ENCODE measurements at places on chromosomes 3 and 15.

- DNase-seq: no peak
Measured at GRCh38 chr3:122941228-122942206, 86.0 kb downstream of the SEMA5B start.

- no peak for DNase-seq
Measured at GRCh38 chr3:23877329-23877980, 39.3 kb downstream of the NKIRAS1 start.

DNA sequence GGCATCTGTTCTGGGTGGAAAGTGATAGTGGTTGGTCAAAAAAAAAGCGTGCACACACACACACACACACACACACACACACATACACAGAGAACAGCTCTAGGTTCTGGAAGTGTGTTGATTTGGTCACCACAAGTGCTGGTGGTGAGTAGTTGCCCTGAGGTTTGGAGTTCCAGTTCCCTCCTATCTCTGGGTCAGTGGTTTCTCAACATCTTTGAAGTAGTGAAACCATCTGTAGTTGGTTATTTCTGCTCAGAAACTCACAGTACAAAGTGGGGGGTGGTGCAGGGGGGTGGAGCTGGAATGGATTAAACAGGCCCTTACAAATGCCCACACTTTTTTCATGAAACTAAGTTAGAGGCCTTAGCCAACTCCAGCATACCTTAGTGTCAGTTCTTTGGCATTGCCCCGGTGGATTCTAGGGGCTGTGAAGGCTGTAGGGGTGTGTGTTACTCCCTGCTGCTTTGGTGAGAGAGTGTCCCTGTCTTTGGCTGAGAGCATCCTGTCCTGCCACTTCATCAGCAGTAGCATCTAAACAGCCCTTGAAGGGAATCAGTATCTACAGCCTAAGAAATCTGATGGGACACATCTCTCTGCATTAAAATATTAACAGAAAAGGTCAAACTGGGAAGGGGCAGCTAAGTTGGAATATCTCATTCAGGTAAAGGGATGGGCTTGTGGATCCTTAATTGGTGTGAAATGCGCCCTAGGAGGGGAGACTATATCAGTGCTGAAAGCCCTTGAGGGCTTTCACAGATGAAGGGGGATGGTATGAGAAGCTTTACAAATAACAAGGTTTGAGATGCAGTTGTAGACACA lies 20.6 kb downstream of the SMAD3 start:
- DNase-seq: no peak

DNA sequence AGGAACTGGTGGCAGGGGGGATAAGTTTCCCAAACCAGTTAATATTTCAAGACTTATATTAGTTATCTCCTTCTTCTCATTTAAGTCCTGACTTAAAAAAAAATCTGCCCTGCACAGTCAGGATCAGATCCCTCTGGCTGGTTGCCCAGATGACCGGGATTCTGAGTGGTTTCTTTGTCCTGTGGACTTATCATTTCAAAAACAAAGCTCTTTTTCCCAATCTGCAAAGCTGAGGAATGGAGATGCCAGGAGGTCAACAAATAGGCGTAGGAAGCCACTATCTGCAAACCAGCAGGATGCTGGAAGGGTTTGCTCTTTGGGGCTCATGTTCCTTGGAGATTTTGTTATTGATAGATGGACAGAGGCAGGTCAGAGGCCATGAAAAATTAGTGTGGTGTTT lies 5.8 kb downstream of the C3orf20 start:
- DNase-seq: no peak

DNA sequence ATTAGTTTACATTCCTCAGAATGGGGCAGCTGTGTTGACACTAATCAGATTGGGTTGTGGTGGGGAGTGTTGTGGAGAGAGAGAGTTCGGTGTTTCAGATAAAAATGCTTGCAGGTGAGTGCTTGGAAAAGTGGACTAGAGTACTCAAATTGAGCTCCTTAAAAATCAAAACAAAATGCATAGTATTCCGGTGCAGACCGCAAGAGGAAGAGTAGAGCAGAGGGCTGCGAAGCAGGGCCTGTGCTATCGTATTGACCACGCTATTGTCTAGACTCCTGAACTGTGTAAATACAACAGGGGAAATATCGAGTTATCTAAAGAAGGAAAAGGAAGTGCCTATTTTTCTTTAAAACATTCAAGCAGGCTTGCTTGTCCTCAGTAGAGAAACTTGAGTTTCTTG lies 159.5 kb downstream of the TP63 start:
- DNase-seq: no peak

DNA sequence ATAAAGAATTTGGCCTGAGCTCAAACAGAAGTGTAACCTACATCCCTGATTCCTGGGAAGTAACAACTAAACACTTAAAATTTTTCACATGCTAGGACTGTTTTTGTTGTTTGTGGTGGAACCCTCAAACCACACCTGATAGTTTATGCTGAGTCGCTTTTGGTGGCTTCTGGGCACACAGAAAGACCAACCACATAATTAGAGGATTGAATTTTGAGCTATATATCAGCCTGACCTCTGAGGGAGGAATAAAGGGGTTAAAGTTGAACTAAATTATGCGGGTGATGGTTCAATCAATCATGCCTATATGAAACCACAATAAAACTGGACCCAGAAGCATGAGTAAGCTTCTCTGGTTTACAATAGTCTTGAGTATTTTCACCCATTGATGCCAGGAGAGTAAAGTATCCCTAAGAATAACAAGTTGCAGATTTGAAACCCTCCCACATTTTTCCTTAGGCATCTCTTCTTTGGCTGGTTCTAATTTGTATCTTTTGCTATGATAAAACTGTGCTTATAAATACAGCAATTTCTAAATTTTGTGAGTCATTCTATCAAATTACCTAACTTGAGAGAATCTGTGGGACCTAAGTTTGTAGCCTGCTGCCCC lies 1304.5 kb upstream of the GBE1 start:
- DNase-seq: no peak

DNA sequence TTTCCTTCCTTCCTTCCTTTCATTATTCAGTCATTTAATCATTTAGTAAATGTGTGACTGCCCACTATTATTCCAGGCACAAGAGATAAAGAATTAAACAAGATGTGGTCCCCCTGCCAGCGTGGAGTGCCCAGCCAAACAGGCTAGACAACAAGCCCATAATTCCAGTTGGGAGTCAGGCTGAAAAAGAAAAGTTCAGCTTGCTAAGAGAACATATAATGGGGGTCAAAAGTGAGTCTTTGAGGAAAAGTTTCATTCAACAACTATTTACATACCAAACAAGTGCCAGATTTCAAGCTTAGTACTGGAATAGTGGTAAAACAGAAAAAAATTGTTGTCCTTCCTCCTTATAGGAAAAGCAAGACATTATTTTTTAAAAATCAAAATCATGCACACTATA lies 523.7 kb downstream of the TAFA4 start:
- DNase-seq: no peak

GRCh38 chr3:170423001-170423615 lies 4.4 kb downstream of the CLDN11 start:
- DNase-seq: no peak

GRCh38 chr15:80507131-80507530 lies 102.9 kb downstream of the ARNT2 start:
- no peak for DNase-seq

DNA sequence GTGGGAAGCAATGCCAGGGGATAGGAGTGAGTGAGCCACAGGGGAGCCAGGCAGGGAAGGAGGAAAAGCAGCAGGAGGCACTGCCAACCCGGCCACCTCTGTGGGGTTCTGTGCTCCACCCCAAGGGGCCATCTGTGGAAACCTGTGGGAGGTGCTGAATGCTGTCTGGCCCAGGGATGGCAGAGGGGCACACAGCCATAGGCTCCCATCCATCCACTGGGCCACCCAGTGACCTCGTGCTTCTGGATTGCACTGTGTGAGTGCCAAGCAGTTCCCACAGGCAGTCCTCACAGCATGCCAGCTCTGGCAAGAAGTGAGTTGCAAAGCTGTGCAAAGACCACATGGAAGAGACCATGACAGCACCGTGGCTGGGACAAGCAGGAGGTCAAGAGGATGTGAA lies 27.5 kb downstream of the DNAJB8 start:
- DNase-seq: no peak

- no peak for DNase-seq
Measured at GRCh38 chr15:91109885-91110284, 9.8 kb downstream of the SV2B start.

DNA sequence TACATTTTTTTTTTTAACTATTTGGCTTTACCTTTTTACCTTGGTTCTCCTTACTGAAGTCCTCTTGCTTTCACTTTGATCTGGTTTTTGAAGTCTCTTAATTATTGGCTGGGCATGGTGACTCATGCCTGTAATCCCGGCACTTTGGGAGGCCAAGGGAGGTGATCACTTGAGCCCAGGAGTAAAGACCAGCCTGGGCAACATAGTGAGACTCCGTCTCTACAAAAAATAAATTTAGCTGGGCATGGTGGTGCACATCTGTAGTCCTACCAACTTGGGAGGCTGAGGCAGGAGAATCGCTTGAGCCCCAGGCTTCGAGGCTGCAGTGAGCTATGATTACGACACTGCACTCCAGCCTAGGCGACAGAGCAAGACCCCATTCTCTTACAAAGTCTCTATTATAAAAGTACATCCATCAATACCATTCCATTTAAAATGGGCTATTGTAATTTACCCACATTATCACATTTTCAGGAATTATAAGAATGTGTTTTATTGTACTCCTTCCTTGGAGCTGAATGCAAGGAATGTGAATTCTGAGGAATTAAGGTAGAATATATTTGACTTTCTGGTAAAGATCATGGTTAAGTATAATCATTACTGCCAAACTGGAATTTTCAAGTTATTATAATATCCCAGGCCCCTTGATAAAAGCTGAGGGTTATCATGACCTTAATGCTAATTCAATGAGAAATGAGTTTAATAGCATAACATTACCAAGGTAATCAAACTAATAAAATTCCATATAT lies 49.0 kb downstream of the MSL2 start:
- no peak for DNase-seq

- DNase-seq: no peak
Measured at GRCh38 chr3:160941885-160942494, 163.2 kb downstream of the B3GALNT1 start.

DNA sequence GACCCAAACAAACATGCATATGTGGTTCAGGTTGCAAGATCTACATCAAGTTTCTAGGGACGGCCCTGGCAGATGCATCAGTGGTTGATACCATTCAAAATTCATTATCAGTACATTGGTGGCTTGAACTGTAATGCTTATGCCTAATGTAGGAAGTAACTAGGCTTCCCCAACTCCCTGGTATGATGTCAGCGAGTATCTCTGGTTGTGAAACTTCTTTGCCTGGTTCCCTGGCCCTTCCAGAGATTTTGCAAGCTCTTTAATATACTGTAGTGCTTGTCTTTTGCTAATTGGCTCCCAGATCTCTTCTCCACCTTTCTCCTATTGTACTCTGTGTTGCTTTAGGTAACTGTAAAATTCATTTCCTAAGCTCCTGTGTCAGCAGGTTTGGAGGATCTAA lies 114.8 kb upstream of the RARB start:
- DNase-seq: no peak

DNA sequence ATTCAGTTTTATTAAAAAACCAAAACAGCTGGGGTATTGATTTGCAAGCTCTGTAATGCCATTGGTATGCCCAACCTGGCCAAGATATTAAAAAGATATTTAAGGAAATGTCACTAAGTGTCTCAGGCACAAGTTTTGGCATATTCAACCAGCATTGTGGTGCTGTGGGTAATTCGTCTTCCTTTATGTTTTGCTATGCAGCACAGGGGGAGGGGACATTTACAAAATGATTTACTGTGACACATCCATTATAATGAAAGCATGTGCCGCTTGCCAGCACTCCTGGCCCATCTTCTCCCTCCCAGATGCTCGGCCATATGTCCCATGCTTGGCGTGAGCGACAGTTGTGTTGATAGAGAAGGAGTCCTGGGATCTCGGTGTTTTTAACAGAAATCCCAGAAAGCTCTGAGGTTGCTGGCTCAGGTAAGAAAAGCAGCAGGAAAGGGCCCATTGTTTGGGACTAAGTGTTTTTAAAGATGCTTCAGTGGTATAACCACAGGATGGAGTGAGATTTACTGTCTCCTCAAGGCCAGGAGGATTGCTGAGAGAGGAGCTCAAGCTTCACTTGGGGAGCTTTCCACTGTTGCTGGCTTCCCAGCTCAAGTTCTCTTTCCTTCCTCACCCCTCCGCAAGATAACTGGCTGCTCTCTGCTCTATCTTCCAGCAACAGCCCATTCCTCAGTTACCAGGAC lies 158.2 kb upstream of the TSC22D2 start:
- no peak for DNase-seq

- DNase-seq: no peak
Measured at GRCh38 chr3:33057320-33058298, 39.3 kb downstream of the GLB1 start.

- DNase-seq: no peak
Measured at GRCh38 chr3:111246967-111247760, 175.5 kb downstream of the NECTIN3 start.

- DNase-seq: no peak
Measured at GRCh38 chr3:52136513-52136912, 17.7 kb downstream of the POC1A start.

DNA sequence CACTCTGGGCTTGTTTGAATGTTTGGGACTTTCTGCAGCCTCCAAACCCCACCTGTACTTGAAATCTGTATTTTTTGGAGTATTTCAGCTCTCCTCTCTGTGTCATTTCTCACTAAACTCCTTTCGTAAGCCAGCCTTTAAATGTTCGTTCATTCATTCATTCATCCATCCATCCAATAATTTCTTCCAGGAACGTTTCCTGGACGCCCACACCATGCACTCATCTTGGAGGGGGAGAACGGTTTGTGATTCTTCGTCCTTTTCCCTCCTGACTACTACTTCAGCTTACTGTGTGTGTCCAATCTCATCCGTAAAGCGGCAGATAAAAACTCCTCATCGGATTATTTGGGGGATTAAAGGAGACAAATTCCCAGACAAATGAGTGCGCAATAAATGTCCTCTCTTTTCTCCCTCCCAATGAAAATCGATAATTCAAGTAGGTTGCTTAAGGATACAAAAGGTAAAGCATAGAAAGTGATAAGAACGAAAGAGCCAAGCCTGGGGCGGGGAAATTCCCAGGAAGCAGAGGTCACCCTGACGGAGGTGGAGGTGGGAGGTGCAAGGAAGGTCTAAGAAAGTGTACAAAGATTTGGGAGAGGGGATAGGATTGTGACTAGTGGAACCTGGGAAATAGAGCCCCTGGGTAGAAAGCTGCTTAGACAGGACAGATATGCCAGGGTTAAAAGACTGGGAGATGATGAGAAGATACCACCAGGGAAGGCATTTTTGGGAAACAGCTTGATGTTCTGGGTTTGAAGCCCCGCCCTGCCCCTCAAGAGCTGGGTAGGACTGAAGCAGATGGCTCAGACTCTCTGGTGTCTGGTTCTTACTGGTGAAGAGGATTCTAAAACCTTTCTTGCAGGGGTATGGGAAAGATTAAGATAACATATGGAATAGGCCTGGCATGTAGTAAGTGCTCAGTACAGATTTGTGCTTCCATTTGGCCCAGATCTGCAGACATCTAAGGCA lies 896 bp upstream of the KLHL25 start:
- DNase-seq: no peak

DNA sequence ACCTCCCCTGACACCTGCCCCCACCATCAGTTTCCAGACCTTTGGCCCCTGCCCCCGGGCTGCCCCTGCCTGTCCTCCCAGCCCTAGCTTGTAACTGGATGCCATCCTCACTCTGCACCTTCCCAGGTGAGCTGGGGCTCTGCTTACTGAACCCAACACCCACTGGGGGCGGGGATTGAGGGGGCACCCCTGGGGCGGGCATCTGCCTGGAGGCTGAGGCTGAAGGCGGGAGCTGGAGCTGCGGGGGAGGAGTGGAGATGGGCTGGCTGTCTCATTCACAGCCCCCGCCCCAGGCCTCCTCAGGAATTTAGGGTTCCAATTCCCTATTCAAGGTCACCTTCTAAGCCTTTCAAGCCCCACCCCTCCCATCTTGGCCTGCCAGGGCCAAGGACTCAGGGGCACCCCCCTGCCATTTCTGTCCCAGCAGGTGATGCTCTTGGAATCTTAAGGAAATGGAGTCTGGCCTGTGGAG lies 17.7 kb downstream of the PIF1 start:
- no peak for DNase-seq

All from bone marrow (tissue), 2 donors.